ENCODE measurements at places on chromosomes 16 and 17.
A peak's percentile ranks its signal among the peaks of the same experiment; 100 is the strongest.

DNA sequence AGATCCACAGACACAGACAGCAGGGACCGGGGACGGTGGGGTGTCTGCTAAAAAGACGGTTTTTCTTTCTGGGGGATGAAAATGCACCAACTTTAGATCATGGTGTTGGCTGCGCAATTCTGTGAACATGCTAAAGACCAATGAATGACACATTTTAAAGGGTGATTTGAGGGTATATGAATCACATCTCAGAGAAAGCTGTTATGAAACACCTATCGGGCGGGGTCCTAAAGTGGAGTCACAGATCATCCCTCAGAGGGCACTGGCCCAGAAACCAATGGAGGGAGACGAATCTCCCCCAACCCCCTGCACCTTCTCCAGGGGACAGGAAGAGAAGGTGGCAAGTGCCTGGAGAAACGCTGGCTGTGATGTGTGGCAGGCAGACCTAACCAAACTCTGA lies 26.0 kb downstream of the KLHDC4 start:
- DNase-seq, result no peak

- no peak for DNase-seq
These were observed 5.6 kb upstream of the HSD3B7 start for GRCh38 chr16:30979170-30980022.

GRCh38 chr16:17657045-17657444 lies 186.3 kb upstream of the XYLT1 start:
- no peak for DNase-seq

DNA sequence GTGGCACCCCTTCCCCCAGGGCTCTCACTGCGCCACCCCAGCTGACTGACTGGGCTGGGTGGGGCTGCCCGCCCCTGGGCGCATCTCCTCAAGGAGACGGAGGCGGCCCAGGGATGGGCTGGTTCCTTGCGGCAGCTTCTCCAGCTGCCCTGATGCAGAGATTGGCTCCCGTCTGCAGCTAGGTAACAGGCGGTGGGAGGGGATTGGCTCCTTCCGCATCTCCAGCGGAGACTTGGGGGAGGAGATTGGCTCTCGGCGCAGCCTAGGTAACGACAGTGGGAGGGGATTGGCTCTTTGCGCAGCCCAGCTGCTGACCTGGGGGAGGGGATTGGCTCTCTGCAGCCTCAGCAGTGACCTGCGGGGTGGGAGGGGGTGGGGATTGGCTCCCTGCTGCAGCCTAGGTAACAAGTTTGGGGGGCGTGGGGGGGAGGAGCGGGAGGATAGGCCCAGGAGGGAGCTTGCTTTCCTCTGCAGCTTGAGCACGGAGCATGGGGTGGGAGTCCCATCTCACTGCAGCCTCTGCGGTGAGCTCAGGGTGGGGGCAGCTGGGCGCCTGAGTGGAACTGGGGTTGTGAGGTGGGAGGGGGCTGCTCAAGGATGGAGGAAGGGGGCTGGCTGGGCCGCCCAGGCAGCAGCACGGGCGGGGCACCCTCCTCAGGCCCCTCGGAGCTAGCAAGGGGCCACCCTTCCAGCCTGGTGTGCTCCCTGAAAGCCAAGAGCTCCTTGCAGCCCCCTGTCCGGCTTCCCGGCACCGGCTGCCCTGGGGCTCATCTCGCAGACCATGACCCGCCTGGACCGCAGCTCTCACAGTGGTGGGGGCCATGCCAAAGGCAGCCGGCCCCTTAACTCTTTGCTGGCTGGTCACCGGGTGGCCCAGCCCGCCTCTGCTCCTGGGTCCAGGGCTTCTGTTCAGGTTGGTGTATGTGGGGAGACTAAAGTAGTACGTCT lies 6.4 kb downstream of the NFE2L1 start:
- peak; percentile 32 for DNase-seq

DNA sequence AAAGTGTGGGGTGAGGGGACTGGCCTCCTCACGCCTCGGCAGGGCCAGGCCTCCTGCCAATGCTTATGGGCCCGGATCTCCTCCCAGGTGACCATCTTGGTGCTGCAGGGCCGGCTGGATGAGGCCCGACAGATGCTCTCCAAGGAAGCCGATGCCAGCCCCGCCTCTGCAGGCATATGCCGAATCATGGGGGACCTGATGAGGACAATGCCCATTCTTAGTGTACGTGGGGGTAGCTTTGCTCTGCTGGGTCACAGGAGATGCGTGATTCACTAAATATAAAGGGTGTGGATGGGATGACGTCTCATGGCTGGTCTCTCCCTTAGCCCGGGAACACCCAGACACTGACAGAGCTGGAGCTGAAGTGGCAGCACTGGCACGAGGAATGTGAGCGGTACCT lies 19.5 kb downstream of the NUP85 start:
- no peak for DNase-seq

DNA sequence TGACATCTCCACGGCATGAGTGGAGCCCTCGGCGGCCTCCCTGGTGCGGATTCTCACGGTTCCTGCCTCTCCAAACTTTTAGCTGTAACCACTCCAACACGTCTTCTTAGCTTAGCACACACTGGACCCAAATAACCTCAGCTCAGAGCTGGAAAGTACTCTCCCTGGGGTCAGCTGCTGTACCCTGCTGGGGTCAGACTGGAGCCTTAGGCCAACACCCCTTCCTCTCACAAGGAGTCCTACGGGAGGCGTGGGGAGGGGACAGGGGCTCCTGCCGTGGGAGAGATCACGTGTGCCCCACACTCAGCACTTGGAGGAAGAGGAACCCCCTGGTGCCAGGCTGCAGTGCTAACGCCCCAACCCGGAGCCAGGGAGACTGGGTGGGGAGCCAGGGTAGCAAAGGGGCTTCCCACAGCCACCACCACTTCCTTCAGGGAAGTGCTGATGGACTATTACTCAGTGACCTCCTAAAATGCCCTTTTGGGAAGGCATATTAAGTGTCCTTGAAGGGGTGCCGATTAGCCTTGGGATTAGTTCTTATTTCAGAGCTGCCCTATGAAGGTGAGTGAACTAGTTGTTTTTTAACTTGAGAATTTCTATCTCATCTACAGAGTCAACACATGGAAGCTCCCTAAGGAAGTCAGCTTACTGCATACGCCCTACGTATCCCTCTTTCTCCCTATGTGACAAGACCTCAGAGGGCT lies 124.0 kb downstream of the HIC1 start:
- no peak for DNase-seq

- no peak for DNase-seq
These were observed 67.5 kb upstream of the NETO2 start for GRCh38 chr16:47211218-47211617.

Measured in myocyte (in vitro differentiated cells).